ENCODE measurements at places on chromosomes 6 and 20.

DNA sequence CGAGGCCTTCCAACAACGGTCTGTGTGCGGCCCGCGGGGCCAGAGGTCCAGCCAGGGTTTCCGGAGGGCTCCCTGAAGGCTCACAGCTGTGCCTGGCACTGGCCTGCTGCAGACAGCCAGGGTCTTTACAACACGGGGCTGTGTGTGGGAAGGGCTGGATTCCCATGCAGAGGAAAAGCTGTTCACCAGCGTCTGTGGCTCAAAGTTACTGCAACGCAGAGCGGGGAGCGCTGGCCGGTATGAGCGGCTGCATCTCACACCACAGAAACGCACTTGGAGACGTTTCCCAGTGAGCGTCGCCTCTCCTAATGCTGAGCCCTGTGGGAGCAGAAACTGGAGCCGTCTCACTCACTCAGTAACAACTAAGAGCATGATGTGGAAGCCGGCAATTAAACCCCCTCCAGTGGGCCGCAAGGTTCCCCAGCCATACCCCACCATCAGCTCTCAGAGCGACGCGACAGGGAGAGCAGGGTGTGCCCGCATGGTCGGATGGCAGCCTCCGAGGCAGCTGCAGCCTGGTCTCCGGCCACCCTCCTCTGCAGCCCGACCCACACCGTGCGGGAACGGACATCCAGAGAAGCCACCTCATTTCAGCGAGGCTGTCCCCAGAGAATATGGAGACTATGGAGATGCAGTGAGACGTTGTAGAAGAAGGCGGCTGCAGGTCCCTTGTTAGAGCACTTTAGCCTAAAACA lies 42.6 kb downstream of the DLL1 start:
- no peak for DNase-seq

DNA sequence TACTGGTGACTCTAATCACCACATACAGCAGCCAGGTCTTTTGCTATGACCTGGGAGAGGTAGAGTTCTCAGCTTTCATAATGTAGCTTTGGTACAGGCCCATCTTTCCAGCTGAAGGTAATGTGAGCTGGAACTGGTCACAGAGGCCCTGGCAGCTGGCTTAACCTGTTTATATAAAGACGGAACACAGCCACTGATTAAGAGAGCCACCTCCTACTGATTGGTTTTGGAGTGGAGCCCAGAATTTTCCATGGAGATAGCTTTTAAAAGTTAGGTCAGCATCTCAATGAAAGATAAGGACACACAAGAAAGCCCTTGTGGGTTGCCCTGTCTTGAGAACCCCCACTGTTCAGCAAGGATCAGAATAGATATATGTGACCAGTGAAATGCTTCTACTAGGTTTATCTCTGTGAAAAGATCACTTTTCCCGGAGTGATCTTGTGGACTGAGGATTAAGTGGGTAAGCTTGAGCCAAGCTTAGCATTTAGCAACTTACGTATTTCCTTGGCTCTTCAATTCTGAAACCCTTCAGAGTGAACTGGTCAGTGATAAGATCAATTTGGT lies 213.7 kb upstream of the CITED2 start:
- no peak for DNase-seq

GRCh38 chr6:44078827-44079671 lies 48.2 kb downstream of the MRPL14 start:
- peak; percentile 83 for DNase-seq

GRCh38 chr20:31711179-31712111 lies 11.2 kb downstream of the BCL2L1 start:
- no peak for DNase-seq

DNA sequence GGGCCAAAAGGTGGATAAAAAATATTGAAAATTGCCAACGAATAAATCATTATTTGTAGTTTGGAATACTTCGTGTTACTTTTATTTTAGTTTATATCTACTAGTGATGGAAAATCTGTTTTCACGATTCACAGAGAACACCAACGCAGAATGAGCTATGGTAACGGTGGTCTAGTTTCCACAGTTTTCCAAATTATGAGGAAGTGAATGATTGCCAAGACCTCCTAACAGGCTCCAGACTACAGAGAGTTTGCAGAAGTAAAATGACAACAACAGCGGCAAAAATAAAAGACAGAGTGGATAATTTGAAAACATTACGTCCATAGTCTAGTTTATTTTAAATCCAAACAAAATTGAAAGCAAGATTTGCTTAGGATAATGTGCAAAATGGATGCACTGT lies 57.0 kb upstream of the AIG1 start:
- no peak for DNase-seq

DNA sequence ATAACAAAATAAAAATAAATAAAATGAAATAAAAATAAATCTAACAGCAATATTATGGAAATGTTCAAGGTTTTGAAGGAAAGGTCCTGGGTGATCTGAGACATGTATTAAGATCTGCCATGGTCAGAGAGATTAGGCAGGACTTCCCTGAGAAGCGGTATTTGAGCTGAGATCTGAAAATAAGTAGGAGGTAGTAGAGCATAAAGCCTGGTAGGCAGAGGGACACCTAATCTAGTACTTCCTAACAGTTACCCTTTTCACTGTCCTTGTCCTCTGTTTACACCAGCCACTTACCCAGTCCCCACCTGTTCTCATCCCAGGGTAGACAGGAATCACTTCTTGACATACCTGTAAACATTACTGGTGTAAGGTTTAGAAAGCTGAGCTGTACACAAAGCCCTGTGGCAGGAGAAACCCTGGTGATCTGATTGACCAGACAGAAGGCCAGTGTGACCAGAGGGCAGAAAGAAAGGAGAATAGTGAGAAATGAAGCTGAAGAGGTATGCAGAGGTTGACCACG lies 8.3 kb upstream of the ZNF318 start:
- DNase-seq = no peak

- no peak for DNase-seq
These were observed 98.7 kb upstream of the PMEPA1 start for GRCh38 chr20:57808264-57809070.
